ENCODE measurements at places on chromosomes 7 and 10.

- no peak for DNase-seq
Observed at GRCh38 chr10:101772017-101772894, 3.7 kb downstream of the FGF8 start.

DNA sequence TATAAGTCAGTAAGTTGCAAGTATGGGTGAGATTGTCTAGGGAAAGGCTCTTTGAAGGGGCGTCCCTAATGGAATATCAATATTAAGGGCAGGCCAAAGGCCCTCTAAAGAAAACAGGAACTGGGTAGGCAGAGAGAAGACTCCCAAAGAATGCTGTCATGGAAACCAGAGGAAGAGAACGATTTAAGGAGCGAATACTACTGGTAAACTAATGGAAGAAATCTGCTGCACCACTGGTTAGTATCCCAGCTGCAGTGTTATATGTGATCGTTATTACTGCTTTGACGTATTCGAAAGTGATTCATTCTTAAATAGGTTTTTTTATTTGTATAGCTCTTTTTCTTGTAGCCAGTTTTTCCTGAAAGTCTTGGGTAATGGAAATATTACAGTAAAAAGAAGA, 1.3 kb downstream of the CASP2 start:
- no peak for DNase-seq

GRCh38 chr10:20215547-20216152, 399.4 kb downstream of the PLXDC2 start:
- DNase-seq = no peak

DNA sequence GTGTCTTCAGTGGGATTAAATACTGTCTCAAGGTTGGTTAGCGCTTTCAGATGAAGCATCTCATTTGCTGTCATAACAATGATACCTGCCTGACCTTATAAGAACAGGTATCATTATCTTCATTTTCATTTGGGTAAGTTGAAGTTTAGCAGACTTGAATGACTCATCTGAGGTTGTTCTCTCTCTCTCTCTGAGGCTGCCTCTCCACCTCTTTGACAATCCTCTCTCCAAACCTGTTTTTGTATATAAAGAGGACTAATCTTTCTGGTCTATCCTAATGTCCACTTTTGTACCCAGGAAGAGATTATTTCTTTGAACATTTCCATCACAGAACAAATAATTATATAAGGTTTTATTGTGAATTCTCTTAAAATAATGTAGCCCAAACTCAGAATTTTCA, 291.4 kb downstream of the KLF6 start:
- no peak for DNase-seq

- DNase-seq = no peak
Observed at GRCh38 chr7:99594948-99595745, 2.9 kb upstream of the TMEM225B start.

- no peak for DNase-seq
Observed at GRCh38 chr7:124618871-124619270, 146.7 kb downstream of the GPR37 start.

DNA sequence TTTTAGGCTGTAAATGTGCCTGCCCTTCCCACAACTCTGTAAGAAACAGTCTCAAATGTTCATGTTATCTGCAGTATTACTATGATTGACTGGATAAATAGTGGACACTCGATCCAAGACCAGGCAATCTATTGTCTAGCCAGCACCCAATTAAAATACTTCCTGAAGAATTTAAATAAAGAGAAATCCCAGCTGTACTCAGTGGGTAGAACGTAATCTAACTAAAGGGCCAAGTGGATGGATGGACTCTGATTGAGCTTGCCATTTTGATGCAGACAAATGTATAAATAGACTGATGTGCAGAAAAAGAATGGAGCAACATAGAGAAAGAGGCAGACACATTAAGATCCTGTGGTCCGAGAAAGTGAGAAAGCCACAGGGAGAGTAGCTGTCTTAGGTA, 158.0 kb downstream of the IPMK start:
- DNase-seq = no peak

GRCh38 chr7:116167177-116167576, 43.2 kb upstream of the TES start:
- DNase-seq = no peak

DNA sequence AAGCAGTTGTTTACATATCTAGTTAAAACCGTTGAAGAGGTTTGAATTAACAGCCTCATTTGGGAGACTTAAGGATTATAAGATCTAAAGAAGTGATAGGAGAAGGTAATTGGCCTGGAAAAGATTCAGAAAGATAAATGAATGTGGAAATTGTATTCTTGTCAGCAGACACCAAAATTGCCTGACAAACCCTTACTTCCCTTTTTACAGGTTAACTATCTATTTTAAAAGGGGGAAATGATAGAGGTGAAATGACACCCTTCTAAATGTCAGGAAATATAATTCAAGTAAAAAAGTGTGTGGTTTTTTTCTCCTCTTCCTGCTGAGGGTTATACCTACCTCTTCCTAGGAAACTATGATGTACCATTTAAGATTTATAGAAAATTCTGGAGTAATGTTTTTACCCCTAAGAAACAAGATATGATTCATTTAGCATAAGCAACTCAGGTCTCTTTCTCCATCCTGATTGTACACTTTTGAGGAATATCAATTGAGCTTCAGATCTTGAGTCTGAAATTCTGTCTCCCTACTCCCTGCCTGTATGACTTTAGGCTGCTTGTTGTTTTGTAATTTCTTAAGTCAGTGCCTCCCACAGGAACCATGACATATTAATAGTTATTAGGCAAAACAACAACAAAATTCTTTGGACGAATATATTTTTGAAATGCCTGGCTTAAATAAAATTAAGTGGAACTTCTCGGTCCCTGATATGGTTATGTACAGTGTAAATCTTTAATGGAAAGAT, 250.4 kb downstream of the RNLS start:
- no peak for DNase-seq

GRCh38 chr7:30815388-30815854, 44.2 kb downstream of the MINDY4 start:
- DNase-seq = no peak

DNA sequence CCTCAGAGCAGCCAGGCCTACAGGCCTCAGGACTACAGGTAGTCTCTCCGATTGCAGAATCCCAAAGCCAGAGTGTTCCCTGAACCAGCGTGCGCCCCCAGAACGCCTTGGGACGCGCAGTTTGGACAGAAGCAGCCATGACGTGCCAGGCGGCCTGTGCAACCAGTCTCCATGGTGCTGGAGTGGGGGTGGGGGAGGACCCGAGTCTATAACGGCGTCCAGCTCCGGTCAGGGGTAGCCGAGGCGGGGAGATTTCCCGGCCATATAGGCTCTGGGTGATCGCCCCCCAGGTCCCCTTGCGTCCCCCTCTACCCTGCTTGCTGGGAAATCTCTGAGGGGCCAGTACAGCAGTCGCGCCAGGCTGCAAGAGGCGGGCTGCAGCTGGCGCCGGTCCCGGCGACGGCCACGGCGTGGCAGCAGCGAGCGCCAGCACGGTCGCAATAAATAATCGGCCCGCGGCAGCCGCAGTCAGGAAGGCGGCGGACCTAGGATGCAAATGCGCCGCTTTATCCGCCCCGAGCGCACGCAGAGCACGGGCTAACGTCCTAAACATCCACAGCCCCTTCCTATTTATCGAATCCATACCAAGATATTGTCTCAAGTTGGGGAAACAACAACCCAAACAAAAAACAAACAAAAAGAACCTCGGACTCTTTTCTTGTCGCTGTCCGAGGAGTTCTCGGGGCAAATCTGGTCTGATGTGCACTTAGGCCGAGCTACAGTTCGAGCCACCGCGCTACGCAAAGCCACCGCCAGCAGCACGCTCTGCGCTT, 1.6 kb downstream of the HOXA3 start:
- DNase-seq = peak; percentile 95

DNA sequence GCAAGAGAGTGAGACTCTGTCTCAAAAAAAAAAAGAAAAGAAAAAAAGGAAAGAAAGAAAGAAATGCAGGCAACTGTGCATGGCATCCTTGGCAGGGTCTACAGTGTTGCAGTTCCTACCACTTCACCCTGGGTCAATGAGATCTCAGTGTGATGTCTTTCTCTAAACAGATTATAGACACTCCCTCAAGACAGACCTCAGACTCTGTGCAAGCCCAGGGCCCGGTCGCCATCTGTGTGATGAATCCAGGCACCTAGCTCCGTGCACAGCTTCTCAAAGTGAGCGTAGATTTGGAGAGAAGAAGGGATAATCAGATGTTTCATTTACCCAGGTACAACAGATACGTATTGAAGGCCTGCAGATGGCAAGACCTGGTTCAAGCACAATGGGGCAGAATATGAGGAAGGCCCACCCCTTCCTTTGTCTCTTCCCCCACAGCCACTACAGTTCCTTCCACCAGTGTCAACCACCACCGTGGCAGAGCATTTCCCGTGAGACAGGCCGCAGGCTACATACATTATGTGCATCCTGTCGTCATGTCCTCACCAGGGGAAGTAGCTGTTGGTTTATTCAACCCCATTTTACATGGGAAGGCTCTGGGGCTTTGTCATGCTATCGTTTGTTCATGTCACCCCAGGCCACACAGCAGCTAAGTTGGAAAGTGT, 471.7 kb upstream of the GALNT17 start:
- DNase-seq = no peak

DNA sequence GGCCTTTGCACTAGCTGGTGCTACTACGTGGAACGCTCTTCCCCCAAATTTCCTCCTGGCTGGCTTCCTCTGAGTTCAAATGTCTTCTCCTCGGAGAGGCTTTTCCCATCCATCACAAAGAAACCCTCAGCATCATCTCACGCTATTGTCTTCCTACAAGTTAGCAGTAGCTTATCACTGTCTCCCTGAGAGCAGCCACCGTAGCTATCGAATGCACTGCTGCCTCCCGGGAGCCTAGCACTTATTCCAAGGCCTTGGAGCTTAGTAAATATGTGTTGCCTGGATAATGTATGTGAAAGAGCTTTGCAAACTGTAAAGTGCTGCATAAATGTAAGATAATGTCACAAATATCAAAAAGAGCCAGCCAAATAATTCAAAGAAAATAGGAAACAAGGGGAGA, 124.4 kb downstream of the KCNMA1 start:
- DNase-seq = no peak

Measured in HuH-7.5 (cell line).